A549 (cell line): ENCODE measurements at places on chromosomes 4 and X. TPM values are rescaled to one million over a fixed set of nuclear protein-coding genes. Genes with fewer than 3 reads are reported as not detected.

DNA sequence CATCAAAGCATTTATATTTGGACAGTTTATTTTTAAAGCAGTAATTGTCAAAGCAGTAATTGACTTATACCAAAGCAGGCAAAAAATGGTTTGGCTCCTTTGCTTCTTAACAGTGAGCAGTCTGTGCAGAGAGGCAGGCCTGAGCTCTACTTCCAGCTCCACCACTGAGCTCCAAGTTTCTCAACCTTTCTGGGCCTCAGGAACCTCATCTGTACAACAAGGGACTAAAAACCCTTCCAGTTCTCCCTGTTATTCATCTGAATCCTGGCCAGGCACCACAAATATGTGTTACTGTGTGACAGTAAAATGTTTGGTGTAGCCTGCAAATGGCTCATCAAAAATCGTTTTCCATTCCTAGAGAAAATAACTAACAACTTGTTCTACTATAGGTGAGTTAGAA, 88.7 kb upstream of the TTC29 start:
- DNase-seq = no peak

DNA sequence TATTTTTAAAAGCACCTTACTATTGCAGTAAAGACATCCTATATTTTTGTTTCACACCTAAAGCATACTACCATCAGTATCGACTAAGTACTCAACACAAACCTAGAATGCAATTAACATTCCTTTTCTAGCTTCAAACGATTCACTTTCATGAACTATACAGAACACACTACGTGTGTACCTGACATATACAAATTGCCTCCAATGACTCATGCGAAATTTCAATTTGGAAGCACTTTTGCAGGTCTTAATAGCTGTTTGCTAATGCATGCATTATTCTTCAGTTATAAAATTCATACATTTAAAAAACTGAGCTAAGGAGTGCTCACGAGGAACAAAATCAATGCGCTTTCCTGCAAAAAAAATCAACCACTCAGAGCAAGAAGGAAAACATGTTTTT, 19.7 kb upstream of the GPM6B start:
- DNase-seq = no peak

DNA sequence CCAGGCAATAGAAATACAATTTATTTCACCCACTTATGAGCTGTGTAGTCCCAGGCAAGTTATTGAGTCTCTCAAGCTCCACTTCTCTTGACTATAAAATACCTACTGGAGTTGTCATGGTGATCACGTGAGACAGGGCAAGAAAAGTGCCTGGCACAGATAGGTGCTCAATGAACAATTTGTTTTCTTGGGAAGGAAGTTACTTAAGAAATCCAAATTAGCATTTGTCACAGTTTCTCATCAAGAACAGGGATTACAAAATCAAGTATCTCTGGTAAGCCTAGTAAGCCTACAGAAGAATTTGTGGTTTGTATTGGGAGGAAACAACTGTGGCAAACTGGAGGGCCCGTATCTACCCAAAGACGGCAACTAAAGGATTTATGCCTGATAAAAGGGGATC, 37.5 kb upstream of the RASGEF1B start:
- DNase-seq = no peak

- DNase-seq = no peak
Observed at GRCh38 chrX:64850371-64851082, 125.7 kb downstream of the ZC4H2 start.

TRIM60 gene
- polyA plus RNA-seq = not detected in 3 replicates
